NCI-H2029 (cell line): ENCODE measurements at places on chromosomes 4 and X.

GRCh38 chr4:112633477-112634235 lies 3.1 kb downstream of the ZGRF1 start:
- DNase-seq = no peak

DNA sequence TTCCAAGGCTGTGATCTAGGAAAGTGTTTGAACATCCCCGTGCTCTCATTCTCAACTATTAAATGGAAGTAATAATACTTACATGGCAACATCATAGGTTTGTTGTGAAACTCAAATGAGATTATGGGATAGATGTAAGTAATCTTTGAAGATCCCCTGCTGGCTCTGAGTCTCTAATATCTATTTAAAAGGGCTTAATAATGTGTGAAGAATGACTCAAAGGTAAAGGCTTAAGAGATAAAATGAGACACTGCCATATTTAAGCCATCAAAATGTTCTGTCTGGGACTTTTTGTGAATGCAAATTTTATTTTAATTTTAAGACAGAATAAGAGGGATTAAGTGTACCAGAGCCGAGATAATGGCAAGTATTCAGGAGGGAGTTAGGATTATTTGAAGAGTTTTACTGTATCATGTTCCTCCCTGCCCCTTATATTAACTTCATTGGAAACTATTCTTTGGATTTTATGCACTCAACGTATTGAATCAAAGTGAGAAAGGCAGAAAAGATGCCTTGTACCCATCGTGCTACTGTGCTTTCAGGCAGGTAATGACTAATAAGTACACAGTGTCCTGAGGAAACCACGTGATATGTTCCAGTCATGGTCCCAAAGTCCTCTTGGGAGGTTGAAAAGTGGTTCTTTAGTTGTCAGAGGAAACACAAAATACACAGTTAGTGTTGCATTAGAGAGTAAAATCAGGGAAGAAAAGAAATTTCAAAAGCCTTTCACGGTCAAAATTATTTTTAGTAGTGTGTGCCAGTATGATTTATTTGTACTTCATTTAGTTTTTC lies 192.4 kb downstream of the RBM46 start:
- DNase-seq = no peak

DNA sequence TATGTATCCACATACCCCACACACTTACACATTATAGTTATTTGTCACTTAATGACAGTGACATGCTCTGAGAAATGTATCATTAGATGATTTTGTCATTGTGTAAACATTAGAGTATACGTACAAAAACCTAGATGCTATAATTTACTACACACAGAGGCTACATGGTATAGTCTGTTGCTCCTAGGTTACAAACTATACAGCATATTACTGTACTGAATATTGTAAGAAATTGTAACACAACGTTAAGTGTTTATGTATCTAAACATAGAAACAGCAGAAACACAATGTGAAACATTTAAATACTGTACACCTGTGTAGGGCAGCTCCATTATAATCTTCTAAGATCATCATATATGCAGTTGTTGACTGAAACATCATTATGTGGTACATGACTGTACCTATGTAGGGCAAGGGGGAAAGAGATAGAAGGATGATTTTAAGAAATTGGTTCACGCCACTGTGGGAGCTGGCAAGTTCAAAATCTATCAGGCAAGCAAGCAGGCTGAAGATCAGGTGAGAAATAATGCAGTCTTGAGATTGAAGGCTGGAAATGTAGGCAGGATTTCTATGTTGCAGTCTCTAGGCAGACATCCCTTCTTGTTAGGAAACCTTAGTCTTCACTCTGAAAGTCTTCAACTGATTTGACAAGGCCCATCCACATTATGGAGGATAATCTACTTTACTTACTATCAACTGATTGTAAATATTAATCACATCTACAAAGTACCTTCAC lies 78.0 kb upstream of the CPEB2 start:
- no peak for DNase-seq

DNA sequence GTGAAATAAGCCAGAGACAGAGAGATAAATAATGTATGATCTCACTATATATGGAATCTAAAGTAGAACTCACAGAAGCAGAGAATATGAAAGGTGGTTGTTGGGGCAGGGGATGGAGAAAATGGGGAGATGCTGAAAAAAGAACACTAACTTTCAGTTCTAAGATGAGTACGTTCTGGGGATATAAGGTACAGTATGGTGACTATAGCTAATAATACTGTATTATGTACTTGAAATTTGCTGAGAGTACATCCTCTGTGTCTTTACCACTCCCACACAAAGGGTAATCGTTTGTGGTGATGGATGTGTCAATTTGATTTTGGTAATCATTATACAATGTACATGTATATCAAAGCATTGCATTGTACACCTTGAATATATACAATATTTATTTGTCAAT lies 6.6 kb downstream of the FBXL5 start:
- DNase-seq = no peak

DNA sequence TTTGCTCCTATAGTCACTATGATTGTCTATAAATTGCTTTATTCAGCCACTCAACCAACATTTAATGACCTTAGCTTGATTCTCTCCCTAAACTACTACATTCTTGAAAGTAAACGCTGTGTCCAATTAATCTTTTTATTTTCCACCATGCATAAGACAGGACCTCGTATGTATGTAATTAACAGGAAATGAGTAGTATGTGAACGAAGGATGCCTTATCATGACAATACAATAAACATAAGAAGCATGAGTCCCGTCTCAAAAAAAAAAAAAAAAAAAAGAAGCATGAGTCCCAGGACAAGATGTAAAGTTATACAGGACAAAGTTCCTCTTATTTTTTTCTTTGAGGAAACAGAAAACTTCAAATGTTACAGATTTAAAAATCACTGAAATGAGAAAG lies 92.5 kb downstream of the PPP3CA start:
- no peak for DNase-seq

- no peak for DNase-seq
These were observed 66.7 kb upstream of the BOD1L1 start for GRCh38 chr4:13694256-13694655.

DNA sequence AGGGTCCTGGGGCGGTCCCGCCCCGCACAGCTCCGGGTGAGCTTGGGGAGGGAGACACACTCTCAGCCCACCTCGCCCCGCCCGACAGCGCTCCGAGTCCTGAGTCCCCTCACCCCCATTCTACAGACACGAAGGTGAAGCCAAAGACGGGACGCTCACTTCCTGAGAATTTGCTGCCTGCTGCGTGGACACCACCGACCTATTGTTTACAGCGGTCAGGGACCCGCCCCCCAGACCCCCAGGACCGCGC lies 796 bp upstream of the ZNF141 start:
- no peak for DNase-seq

DNA sequence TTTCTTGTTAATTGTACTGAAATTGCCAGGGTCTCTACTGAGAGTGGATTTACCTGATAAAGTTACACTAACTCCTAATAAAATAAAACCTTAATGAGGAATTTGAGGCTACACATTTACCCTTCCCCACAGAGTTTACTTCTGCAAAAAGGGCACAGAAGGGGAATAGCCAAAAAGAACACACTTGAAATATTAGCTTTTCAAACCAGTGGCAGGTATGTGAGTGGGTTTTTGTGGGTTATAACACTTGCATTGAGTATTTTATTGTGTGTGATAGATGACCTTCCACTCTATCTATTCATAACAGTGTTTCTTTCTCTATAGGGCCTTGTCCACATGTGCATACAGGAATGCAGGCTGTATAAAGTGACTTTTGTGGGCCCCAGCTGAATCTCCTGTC lies 5.0 kb upstream of the GPR174 start:
- no peak for DNase-seq

DNA sequence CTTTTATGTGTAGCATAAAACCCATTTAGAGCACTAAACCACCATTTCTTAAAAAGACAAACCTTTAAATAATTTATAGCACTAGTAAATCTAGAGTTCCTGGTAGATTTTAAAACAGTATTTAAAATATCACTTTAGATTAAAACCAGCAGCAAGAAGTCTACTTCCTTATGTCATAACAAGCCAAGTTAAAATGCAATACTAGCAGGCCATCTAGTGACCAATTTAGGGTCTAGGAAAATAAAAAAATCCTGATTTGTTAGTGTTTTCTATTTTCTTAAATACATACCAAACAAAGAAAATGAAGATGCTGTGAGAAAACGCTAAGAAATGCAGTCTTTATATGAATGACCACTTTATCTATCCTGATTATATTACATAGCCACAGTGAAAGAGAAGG lies 53.9 kb downstream of the PAPSS1 start:
- DNase-seq = no peak

DNA sequence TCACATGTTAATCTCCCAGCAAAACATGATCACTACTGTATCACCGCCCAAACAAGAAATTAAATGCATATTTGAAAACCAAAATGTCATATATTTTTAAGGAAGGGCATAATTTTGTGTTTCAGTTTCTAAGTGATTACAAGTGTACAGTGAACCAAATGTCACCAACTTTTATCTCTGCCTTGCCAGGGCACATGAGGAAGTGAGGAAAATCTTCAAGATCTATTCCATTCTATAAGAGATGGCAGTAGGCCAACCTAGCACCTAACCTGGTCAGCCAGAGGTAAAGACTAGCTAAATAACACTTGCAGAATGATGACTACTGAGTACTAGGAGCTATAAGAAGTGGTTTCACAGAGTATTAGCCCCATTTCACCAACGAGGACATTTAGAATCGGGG lies 107.2 kb downstream of the ATP11C start:
- DNase-seq = no peak

- no peak for DNase-seq
These were observed 192.8 kb downstream of the BCOR start for GRCh38 chrX:39904816-39905537.

DNA sequence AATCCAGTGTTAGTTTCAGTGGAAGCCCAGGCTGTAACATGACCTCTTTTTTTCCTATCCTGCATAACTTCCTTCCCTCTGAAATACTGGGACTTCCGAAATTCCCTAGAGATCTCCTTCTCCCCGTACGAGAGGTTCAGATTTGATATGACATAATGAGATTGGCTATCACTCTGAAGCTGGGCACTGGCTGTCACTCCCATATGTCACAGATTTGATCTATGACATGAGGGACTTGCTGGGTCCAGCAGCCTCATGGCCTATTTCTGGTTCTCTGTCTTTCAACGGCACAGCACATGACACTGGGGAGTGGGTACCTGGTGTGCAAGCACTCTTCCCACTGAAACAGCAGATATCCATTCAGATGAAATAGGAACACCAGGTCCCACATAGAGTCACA lies 36.7 kb downstream of the PF4 start:
- no peak for DNase-seq

DNA sequence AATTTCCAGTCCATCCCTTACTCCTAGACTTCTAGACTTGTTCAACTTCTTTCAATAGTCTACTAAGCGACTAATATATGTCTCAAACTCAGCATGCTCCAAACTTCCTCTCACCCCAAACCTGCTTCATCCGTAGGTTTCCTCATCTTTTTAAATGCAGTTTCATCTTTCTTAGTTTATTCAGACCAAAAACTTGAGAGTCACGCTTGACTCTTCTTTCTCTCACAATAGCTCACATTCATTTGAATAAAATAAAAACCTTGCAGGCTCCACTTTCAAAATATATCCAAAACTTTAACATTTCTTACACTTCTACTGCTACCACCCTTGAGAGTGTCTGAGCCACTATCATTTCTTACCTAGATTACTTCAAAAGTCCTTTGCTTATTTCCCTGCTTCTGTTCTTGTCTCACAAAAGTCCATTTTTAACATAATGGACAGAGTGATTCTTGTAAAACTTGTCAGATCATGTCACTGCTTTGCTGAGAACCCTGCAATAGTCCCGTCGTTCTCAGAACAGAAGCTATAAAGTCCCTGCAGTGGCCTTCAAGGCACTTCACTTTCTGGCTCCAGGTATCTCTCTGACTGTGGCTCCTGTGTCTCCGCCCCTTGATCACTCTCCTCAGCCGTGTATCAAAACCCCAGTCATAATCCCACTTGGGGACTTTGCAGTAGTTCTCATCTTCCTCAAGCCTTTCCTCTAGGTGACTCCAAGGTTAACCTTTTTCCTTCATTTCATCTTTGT lies 167.6 kb downstream of the ARHGAP24 start:
- no peak for DNase-seq

DNA sequence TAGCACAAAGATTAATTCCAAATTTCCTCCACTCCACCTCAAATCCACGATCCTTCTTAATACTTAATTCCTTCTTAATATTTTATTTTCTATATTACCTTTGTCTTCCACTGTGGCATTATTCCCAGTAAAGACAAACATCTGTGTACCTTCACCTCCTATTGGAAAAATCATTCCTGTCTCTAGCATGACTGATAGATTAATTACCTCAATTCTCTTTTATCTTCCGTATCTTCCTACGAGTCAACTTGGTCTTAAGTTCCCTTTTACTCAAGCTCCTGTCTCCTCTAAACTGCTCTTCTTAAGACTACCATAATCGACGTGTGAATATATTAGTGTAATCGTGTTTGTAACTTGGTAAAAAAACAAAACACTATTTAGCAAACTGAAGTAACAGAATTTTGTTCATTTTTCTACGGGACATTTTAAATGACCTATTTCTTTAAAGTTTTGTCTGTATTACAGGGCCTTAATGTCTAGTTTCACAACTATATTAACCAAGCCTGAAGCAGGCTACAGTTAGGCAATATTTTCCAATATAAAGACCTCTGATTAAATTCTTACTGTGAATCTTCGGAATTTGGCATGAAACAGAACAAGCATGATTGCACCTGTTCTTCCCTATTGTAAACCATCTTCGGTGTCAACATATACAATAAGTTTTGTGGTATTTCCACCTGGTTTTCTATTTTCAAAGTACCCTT lies 1.1 kb upstream of the USP38 start:
- DNase-seq = no peak

DNA sequence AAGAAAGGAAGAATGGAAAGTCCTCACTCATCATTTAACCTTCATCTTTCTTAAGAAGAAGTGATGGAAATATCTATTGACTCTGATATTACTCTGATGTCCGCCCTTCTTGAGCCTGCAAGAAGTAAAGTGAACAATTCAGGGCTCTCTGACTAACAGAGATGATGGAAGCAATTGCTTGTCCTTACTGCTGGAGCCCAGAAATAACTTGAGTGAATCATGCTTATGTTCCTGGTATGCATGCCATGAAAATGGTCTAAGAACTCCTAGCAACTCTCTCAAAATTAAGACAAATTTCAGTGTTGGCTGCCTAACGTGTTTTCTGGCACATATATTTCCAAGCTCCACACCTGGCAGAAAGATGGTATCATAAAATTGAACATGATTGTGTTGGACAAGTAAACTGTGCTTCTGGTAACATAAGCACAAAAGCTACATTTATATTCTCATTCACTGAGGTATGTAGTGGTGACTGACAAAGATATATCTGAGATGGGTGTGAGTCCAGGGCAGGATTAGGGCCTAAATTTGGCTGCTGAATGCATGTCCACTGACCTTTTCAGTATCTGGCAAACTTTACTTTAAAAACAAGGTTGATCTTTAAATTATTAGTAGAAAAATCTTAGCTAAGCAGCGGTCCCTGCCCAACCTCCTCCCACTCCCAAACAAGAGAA lies 109.2 kb upstream of the OTUD4 start:
- no peak for DNase-seq
